NCI-H1694 treated with DMSO at 0.1 percent for 48 hours (cell line): ENCODE measurements at places on chromosomes 7 and 10.

- DNase-seq: no peak
These were observed 114.2 kb downstream of the DYNC1I1 start for GRCh38 chr7:95886501-95887090.

- no peak for DNase-seq
These were observed 274.8 kb downstream of the ADARB2 start for GRCh38 chr10:1462521-1462920.

DNA sequence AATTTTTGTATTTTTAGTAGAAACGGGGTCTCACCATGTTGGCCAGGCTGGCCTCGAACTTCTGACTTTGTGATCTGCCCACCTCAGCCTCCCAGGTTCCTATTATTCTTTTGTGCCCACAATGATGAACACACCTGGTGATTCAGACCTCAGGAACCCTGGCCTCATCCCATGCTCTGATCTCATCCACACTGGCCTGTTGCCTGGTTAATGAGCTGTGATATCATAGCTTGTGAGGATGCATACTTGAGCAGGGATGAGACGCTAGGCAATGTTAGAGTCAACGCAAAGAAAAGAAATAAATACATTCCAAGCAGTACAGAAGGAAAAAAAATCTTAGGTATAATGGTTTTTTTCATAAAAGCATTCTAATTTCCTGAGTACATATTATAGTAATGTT is 82.4 kb upstream of the RNF32 start:
- no peak for DNase-seq

GRCh38 chr7:100016215-100016901 is 962 bp downstream of the ZKSCAN1 start:
- no peak for DNase-seq

DNA sequence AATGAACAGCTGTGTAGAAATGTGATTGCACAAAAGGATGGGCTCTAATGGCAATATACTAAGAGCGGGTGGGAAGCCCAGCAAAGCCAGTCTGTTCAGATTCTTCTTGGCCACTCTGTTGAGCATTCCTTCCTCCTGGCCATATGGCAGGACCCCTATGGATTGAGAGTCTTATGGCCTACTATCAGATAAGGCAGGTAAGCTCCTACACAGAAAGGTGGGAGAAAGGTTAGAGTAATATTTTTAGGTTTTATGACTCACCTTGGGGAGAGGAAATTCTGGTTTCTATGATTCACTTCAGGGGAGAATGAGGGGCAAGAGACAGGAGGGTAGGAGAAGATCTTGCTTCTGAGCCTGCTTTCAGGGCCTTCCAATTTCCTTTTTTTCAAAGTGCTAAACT is 15.1 kb upstream of the AKR1B10 start:
- DNase-seq: no peak

GRCh38 chr7:11345621-11346020 is 371.9 kb downstream of the PHF14 start:
- no peak for DNase-seq

DNA sequence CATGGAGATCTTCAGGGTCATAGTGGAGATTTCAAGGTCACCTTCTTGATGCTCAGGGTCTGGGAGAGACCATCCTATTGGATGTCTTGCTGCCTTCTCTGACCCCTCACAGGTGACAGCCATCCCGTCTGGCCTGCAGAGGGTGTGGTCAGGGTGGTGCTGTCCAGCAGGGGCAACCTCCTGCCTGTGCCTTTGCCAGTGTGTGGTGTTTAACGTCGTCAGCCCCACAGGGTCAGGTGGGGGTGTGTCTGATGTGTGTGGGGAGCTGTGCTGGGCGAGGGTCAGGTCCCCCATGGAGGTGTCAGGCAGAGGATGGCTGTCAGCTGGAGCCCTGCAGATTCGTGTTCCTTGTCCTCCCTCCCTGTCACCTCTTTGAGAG is 16.5 kb downstream of the ADCY1 start:
- no peak for DNase-seq

DNA sequence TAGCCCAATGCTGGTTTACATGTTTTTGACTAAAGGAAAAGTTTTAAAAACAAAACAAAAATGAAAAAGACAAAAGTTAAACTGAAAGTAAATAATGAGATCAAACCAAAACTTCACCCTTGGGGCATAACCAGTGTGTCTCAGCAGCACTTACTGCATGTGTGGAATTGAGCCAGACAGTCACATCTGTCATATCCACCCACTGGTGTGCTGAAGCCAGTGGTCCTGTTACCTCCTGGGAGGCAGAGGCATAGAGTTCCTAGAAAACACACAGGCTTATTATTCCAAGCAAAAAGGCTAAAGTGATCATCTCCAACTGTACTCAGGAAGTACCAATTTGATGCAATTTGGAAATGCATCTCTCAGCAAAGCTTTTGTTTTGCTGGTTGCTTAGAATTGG is 40.4 kb downstream of the ASAH2 start:
- no peak for DNase-seq

GRCh38 chr10:1381339-1381738 is 325.2 kb downstream of the WDR37 start:
- DNase-seq: no peak

GRCh38 chr7:148232784-148233183 is 357.8 kb upstream of the C7orf33 start:
- DNase-seq: no peak

DNA sequence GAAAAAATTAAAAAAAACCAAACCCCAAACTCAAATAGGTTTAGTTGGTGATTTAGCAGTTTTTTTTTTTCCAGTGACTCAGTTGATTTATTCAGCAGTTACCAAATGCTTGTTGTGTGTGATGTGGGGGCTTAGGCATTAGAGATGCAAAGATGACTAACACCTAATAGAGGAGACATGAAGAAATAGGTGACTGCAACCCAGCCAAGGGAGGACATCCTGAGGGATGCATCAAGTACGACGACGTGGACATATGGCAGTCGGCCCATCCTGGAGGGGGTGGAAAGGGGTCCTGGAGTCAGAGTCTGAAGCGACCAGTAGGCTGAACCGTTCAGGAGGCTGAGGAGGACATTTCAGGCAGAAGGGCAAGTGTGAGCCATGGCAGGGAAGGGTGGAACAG is 35.5 kb downstream of the LRMDA start:
- DNase-seq: no peak

DNA sequence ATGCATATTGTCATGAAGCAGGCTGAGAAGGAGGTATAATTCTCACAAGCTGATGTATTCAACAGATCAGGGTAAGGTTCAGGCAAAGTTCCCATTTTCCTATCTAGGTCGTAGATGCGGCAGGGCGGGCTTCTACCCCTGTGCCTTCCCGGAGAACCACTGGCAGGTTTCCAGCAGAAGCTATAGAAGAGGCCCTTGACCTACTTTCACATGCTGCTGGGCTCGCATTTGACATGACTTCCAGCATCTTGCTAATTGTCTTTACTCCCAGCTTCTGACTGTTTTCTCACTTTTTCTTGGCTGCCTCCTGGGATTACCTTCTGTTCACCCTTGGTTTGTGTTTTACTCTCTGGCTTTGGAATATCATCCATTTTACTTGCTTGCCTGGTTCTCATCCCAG is 32.6 kb upstream of the ORC5 start:
- DNase-seq: no peak

- no peak for DNase-seq
These were observed 51.4 kb upstream of the PFKFB3 start for GRCh38 chr10:6151087-6151977.

GRCh38 chr10:128950916-128951275 is 516.1 kb upstream of the MGMT start:
- DNase-seq: no peak

DNA sequence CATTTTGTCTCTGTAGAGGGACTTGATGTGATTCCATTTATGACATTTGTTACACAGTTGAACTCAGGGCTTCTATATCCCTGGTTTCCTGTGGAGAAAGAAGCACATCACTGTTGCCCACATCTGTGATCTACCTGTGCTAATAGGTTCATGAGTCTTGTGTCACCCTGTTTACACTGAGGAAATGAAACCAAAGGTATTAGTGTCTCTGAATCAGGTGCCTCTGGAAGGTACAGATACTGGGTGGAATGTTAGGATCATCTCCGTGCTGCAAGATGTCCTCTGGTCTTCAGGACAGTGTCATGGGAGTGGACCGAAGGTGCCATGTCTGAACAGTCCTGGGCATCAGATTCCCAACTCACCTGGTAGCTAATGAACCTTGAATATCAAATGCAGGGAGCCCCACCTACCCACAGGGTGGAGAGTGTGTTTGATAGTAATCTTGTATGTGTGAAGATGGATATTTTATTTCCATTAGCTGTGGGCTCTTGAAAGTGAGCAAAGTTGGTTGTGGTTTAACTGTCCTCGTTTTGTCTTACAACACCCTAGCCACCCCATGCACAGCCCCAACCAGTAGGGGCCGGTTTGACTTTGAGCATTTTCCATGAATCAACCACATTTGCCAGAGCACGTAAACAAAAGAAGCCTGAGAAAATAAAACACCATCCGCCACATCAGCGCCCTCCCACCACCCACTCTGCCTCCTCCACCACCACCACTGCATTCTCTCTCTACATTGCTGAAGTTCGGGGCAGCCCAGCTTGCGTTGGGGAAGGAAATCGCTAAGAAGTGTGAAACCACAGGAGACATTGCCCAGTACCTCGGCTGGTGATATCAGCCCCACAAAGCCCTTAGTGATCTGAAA is 40.7 kb downstream of the TARP start:
- DNase-seq: no peak

- DNase-seq: no peak
These were observed 59.5 kb downstream of the AGK start for GRCh38 chr7:141610671-141611070.

DNA sequence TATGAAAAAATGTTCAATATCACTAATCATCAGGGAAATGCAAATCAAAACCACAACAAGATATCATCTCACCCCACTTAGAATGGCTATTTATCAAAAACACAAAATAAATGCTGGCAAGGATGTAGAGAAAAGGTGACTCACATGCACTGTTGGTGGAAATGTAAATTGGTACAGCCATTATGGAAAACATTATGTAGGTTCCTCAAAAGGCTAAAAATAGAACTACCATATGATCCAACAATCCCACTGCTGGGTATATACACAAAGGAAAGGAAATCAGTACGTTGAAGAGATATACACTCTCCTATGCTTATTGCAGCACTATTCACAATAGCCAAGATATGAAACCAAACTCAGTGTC is 50.2 kb downstream of the CDK1 start:
- no peak for DNase-seq

DNA sequence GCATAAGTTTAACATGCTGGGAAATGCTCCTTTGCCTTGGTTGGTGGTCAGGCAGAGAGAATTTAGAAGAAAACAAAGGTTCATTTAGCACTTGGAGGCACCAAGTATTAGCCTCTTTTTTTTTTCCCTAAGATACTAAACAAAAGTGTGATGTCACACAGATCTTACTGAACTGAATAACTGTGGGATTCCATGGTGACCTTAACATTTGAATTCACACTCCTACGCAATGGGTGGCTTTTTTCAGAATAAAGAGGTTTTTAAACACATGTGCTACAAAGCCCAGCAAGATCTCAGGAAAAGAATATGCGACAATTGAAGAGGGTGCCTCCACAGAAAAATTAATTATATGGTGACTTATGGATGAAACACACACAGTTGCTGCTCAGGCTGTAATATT is 133.4 kb upstream of the ABCB5 start:
- no peak for DNase-seq

DNA sequence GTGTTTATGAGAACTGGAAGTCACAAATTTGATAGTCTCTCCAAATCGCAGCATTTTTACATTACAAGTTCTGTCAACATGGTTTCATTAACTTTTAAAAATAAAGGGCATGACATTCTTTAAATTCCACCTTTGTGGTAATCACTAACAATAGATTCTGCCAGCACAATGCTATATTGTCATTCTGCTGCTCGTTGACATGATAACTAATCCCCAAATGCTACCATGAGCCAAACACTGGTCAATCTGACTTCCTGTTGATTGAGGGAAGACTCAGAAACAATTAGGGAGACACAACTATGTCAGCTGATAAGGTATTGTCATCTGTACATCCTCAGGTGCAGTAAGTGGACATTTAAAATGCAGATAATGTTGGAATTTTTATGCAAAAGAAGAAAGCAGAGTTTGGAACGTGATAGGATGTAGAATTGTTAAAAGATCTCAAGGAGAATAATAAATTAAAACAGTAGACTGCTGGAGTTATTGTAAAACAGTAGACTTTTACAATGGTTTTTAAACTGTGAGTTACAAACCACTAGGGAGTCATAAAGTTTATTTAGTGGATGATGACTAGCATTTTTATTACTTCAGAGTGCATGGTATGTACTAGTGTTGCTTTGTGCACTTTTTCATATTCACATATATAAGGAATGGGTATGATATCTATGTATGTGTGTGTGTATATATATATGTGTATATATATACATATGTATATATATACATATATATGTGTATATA is 126.4 kb upstream of the DKK1 start:
- DNase-seq: no peak

DNA sequence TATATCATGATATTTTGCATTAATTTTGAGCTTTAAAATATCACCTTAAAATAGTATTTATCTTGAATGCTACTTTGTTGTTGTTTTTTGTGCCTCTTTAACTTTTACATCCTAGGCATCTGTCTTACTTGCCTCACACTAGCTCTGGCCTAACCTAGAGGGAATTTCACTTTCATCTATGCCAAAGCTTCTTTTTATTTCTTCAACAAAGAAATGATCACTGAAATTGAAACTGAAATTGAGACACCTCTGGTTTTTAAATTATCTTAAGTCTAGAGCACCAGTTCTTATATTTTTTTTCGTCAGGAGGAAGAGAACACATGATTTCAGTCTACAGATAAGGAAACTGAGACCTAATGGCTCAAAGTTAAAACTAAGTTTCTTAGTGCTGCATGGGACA is 3.5 kb upstream of the SCIN start:
- no peak for DNase-seq

DNA sequence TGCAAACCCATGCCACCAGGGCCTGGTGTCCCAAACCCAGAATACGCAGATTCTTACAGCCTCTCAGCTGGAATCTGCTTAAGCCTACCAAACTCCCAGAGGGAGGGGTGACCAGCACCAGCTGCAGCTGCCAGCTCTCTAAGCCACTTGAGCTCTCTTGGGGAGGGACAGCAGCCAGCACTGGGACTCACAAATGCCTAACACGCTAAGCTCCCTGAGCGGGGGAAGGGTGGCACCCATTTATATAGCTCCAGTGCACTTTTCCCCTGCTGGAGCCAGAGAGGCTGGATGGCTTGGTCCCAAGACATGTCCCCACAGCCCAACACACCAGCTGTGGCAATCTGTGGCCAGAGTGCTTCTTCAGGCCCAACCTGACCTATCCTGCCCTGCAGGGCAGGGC is 326.8 kb upstream of the NRG3 start:
- DNase-seq: no peak

DNA sequence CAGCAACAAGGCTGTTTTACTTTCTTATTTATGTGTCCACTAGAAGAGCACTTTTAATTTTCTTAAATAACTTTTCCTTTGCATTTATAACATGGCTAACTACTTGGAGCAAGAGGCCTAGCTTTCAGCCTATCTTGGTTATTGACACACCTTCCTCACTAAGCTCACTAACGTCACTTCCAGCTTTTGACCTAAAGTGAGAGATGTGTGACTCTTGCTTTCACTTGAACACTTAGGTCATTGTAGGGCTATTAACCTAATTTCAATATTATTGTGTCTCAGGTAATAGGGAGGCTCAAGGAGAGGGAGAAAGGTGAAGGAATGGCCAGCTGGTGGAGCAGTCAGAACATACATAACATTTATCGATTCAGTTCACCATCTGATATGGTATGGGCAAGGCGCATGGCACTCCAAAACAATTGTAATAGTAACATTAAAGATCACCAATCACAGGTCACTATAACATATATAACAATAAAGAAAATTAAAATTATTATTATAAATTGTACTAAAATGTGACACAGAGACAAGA is 95.0 kb upstream of the FAM20C start:
- no peak for DNase-seq

- no peak for DNase-seq
These were observed 14.8 kb downstream of the ACBD5 start for GRCh38 chr10:27225642-27226257.
